ENCODE measurements at places on chromosomes 4 and X. TPM values are rescaled to one million over a fixed set of nuclear protein-coding genes. Genes with fewer than 3 reads are reported as not detected.

The GPR173 gene
- total RNA-seq: 2.2 TPM

The CD99 gene
- total RNA-seq: 455 TPM

DNA sequence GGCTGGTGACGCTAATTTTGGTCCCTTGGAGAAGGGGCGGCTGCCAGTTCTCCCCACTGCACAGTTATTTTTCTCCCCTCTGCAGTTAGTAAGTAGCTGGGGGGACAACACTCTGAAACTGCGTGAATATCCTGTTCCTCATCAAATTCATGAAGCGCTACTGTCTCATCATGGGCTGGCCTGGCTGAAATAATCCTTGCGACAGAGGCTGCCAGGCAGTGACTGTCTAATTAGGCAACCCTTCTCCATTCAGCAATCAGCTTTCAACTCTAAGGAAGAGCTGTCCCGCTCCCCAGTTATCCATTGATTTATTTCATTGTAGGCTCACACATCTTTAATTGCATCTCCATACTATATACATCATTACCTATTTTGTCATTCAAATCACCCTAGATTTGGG lies 8.2 kb downstream of the SH3TC1 start:
- DNase-seq: no peak

- no peak for DNase-seq
These were observed 37.3 kb upstream of the RASL11B start for GRCh38 chr4:52824603-52825459.

DNA sequence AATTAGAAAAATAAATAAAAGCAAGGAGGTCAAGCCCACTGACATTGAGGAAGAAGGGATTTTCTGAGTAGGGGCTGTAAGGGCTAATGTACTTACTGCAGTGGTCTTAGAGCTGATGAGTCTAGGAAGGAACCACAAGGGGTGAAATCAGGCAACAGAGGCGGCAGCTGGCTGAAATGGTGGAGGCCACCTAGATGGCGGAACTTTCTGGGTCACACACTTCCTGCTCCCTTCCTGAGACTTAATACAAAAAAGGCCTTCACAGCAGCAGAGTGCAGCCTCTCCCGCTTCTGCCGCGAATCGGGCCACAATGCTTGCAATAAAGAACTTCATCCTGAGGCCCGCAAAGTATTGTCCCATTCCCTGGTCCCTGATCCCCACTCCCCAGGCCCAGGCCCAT lies 15.4 kb downstream of the SNX12 start:
- DNase-seq: no peak

GRCh38 chr4:187504974-187505797 lies 490.4 kb upstream of the ZFP42 start:
- no peak for DNase-seq

DNA sequence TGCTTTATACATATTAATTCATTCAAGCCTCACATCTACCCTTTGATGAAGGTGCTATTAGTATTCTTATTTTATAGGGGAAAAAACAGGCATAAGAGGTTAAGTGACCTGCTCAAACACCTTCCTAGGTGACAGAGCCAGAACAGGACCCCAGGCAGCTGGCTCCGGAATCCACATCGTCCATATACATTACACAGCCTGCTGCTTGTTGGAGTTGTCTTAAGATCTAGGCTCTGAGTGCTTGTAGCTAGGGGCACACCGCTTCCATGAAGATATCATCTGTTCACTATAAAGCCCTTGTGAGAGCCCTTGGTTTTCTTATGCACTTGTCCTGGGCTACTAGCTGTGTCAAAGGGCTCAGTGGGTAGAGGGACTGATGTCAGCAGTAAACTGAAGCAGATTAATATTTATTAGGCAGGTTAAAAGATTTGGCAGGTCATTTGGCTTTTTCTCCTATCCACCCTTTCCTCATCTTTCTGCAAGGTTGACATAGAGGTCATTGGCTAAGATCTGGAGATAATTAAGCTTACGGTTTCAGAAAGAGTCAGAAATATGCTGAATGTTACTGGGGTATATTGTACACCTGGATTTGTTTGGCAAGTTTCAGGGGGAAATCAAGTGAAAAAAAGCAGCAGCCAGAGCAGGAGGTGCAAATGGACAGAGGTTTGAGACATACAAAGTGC lies 195.4 kb downstream of the SOWAHB start:
- no peak for DNase-seq
